ENCODE measurements at places on chromosomes 6 and 20. TPM values are rescaled to one million over a fixed set of nuclear protein-coding genes. Genes with fewer than 3 reads are reported as not detected.

GRCh38 chr6:3748208-3749066 is 3.1 kb downstream of the PXDC1 start:
- no peak overlapping the region for H3K4me3 ChIP-seq
- DNase-seq: peak; percentile 79
- peaks cover 31% of the 10 kb centered on the region for H3K27me3 ChIP-seq
- no peak overlapping the region for H3K27ac ChIP-seq
- H3K4me1 ChIP-seq: peaks cover 5% of the 10 kb centered on the region
- no peaks in the 10 kb centered on the region for H3K36me3 ChIP-seq

DNA sequence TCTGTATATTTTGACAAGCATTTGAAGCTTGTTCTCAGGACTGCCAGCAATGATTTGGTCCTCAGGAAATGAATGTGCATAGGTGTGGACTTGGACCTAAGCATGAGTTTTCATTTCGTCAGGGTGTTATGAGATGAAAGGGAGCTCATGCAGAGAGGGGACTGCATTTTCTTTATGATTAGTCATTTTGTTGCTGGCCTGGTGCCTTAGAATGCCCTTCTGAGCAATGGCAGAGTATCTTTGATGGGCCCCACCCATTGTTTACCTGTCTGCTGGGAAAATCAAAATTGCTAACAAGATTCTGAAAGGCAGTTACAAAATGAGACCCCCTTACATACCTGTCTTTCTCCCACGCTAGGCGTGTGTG is 51.5 kb upstream of the MTHFD1L start:
- no peaks in the 10 kb centered on the region for H3K4me1 ChIP-seq
- H3K27ac ChIP-seq: no peak overlapping the region
- no peaks in the 10 kb centered on the region for H3K36me3 ChIP-seq
- no peak for DNase-seq
- H3K27me3 ChIP-seq: peaks cover 35% of the 10 kb centered on the region
- H3K4me3 ChIP-seq: no peak overlapping the region

GRCh38 chr6:18752278-18753068 is 365.3 kb downstream of the RNF144B start:
- no peak for DNase-seq
- H3K27me3 ChIP-seq: no peaks in the 10 kb centered on the region
- H3K27ac ChIP-seq: no peak overlapping the region

DNA sequence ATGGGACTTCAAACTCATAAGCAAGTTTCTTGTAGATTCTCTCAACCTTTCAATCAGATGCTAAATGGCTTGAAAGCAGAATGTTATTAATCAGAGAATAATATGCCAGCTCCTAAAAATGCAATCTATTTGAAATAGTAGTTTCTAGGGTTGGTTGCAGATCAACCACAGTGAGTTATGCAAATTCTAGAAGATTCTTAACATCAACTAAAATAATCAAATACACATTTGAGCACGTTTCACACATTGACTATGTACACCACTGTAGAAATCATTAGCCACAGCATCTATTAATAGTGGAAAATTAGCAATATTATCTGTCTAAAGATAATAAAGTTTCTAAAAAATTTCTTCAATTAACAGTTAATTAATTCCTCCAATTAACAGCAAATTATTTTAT is 141.9 kb upstream of the GJE1 start:
- no peaks in the 10 kb centered on the region for H3K36me3 ChIP-seq
- H3K4me1 ChIP-seq: no peaks in the 10 kb centered on the region
- DNase-seq: no peak
- H3K4me3 ChIP-seq: no peak overlapping the region

- H3K27me3 ChIP-seq: peaks cover 9% of the 10 kb centered on the region
- no peak overlapping the region for H3K27ac ChIP-seq
- no peaks in the 10 kb centered on the region for H3K36me3 ChIP-seq
- H3K4me1 ChIP-seq: no peaks in the 10 kb centered on the region
- DNase-seq: no peak
- no peak overlapping the region for H3K4me3 ChIP-seq
Measured at GRCh38 chr6:106530026-106530425, 99.3 kb downstream of the RTN4IP1 start.

GRCh38 chr6:50608421-50608820 is 104.9 kb upstream of the TFAP2D start:
- no peak overlapping the region for H3K4me3 ChIP-seq
- no peak overlapping the region for H3K27ac ChIP-seq
- H3K36me3 ChIP-seq: no peaks in the 10 kb centered on the region
- no peaks in the 10 kb centered on the region for H3K27me3 ChIP-seq

DNA sequence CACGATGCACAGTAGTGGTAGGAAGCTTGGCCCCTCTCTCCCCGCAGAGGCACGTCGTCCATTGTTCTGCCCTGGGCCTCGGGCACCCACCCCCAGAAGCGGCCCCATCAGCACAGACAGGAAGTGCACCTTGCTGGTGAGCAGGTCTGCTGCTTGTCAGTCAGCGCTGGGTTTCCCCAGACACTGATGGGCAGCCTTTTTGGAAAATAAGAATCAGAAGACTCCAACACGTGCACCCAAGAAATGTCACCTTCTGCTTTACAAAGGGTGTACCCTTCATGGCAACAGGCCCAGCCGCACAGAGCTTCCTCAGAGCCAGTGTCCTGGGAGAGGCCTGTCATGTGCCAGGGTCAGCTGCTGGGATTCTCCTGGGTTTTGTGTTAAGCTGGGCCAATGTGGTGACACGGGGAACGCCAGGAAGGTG is 34.7 kb upstream of the IRF4 start:
- H3K36me3 ChIP-seq: no peaks in the 10 kb centered on the region
- H3K4me3 ChIP-seq: no peak overlapping the region
- H3K27ac ChIP-seq: no peak overlapping the region
- peaks cover 76% of the 10 kb centered on the region for H3K27me3 ChIP-seq

- no peaks in the 10 kb centered on the region for H3K27me3 ChIP-seq
- H3K27ac ChIP-seq: no peak overlapping the region
- no peaks in the 10 kb centered on the region for H3K36me3 ChIP-seq
- H3K4me1 ChIP-seq: no peaks in the 10 kb centered on the region
- H3K4me3 ChIP-seq: no peak overlapping the region
- DNase-seq: no peak
Measured at GRCh38 chr6:128807577-128807976, 75.4 kb upstream of the LAMA2 start.

- H3K27me3 ChIP-seq: peaks cover 17% of the 10 kb centered on the region
- no peaks in the 10 kb centered on the region for H3K36me3 ChIP-seq
Measured at GRCh38 chr6:32329141-32329540, 42.6 kb downstream of the TSBP1 start.

GRCh38 chr6:15439410-15440025 is 193.6 kb downstream of the JARID2 start:
- H3K27ac ChIP-seq: no peak overlapping the region
- H3K27me3 ChIP-seq: no peaks in the 10 kb centered on the region
- H3K4me3 ChIP-seq: no peak overlapping the region
- no peaks in the 10 kb centered on the region for H3K36me3 ChIP-seq

DNA sequence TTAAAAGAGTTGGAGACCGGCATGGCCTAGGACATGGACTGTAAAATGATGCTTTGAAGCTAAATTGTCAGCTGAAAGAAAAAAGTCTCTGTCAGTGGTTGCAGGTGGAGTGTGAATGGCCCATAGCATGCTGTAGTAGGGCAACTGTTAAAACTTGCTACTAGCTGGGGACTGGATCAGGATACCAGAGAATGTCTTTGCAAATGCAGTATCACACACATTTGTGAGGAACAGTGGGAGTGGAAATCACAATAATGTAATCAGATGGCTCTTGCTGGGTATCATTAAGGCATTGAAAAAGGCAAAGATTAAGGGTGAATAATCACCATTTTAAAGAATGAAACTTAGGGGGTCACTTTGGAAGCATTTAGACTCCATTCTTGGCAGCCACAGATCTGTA is 737.9 kb downstream of the EYS start:
- H3K27ac ChIP-seq: no peak overlapping the region
- no peak overlapping the region for H3K4me3 ChIP-seq
- DNase-seq: no peak
- H3K4me1 ChIP-seq: no peaks in the 10 kb centered on the region
- H3K36me3 ChIP-seq: no peaks in the 10 kb centered on the region

- H3K27ac ChIP-seq: no peak overlapping the region
- no peaks in the 10 kb centered on the region for H3K27me3 ChIP-seq
- H3K4me1 ChIP-seq: no peaks in the 10 kb centered on the region
- DNase-seq: no peak
- no peak overlapping the region for H3K4me3 ChIP-seq
Measured at GRCh38 chr6:106666282-106667021, 37.1 kb downstream of the QRSL1 start.

GRCh38 chr6:157227202-157228166 is 95.8 kb downstream of the TMEM242 start:
- H3K27ac ChIP-seq: no peak overlapping the region
- DNase-seq: peak; percentile 65
- H3K36me3 ChIP-seq: no peaks in the 10 kb centered on the region
- no peaks in the 10 kb centered on the region for H3K27me3 ChIP-seq
- H3K4me3 ChIP-seq: no peak overlapping the region

SLC17A1 gene
- total RNA-seq: not detected

SLC17A3 gene
- not detected for total RNA-seq

DEFB116 gene
- not detected for total RNA-seq

MYBL2 gene
- 169 TPM for total RNA-seq

DXO gene
- total RNA-seq: 27.6 TPM

CNBD2 gene
- 4.5 TPM for total RNA-seq

GLP1R gene
- total RNA-seq: not detected

VAPB gene
- total RNA-seq: 50.8 TPM

Measured in K562 (cell line).